Activated CD4-positive, CD25-positive, alpha-beta regulatory T cell treated with anti-CD3 and anti-CD28 coated beads, Interleukin-2, amount 50 U/mL, for 16 hours (primary cell): ENCODE measurements at places on chromosomes 13 and 19.

DNA sequence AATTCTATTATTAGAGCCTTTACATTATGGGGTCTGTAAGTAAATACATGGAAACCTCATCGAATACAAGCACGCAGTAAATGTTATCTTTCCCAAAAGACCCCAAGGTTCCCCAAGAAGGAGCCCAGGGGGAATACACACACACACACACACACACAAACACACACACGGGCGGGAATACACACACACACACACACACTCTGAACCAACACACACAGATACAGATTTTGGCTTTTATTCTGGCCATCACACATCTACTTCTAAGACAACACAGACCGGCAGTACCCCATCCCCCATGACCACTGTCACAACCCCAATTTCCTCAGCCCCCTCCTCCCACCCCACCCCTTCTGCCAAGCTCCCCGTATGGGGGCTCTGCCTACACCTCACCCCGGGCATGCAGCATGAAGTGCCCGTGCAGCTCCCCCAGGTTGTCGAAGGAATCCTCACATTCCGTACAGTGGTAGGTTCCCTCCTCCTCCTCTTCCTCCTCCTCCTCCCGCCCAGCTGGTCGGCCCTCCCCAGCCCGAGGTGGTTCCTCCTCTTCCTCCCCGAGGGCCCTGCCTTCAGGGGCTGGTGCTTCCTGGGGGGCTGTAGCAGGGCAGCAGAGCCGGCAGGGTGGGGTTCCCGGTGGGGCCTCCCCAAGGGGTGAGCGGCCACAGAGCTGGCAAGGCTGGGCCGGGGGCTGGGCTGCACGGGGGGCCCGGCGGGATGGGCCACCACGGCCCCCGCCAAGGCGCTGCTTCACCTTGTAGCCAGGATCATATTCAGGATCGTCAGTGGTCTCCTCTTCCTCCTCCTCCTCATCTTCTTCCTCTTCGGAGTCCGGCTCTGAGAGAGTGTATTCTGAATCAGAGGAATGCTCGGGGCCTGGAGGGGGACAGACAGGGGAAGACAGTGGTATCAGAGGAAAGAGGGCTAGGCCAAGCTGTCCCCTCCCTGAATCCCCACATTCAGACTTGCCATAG lies 4.4 kb upstream of the SRRM5 start:
- DNase-seq: no peak

DNA sequence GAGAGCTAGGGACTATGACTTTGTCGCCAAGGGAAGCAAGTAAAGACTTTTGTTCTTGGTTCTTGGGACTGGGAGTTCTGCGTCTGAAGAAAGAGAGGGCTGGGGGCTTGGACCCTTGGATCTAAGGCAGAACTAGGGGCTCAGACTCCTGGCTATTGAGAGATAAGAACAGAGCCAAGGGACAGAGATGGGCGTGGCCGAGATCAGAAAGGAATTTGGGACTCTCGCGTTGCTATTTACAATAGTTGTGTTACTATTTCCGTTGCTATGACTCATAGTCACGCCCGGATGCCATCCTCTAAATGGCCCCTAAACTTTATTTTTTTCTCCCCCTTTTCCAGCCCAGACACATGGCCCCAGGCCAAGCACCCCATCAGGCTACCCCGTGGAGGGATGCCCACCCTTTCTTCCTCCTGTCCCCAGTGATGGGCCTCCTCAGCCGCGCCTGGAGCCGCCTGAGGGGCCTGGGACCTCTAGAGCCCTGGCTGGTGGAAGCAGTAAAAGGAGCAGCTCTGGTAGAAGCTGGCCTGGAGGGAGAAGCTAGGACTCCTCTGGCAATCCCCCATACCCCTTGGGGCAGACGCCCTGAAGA lies 759 bp downstream of the PPP1R15A start:
- DNase-seq: peak; percentile 57

DNA sequence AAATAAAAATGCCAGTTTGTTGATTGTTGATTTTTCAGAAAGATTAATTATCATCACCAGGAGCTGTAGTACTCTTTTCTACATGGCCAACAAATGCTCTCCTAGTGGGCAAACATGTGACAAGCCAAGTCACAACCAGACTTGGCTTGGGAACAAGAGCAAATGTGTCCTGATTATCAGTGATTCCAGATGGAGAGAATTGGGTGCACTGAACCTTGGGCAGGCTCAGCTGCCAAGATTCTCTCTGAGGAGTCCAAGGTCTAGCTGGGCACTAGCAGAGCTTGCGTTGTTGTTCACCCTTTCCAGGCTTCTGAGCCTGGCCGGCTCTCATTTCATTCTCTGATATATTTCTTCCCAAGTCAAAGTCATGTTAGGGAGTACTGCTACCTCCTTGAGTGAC lies 27.3 kb upstream of the GPI start:
- no peak for DNase-seq

DNA sequence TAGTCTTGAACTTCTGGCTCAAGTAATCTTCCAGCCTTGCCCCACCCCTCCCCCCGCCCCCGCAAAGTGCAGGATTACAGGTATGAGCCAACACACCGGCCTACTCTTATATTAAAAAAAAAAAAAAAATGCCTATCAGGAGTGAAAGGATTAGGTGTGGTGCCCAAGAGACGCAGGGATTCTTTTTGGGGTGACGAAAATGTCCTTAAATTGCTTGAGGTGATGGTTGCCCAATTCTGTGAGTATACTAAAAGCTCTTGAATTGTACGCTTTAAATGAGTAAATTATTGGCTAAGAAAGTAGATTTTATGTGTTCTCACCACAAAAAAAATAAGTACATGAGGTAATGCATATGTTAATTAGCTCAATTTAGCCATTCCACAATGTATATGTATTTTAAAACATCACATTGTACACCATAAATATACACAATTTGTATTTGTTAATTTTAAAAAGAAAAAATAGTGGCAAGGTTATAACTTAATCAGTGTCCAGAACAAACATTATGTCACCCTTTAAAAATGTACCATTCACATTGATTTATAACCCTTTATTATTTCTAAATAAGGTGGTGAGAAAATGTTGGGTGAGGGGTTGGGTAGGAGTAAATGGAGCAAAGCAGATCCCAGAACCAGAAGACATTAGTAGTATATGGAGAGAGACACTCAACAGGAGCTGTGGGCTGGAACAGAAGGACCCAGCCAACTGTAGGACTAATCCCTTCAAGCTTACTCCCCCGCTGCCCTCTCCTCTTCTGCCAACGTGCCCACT lies 3.9 kb downstream of the IGSF23 start:
- DNase-seq: no peak

GRCh38 chr19:57665261-57665806 lies 3.4 kb upstream of the ZSCAN4 start:
- no peak for DNase-seq

DNA sequence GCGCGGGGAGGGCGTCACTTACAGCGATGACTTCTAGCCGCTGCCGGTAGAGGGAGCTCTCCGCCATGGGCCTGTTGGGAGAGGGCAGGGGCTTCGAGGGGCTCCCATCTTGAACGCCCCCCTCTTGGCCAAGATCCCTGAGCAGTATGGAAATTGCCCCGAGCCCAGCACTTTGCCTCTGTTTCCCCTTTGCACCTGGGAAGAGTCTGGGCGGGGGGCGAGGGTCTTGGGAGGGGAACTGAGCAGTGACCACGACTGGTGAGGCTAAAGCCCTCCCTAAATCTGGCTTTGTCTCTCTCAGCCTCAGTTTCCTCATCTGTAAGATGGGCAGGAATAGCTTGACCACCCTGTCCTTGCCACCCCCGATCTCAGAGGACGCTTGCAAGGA lies 2.8 kb downstream of the PALM3 start:
- no peak for DNase-seq

- DNase-seq: no peak
These were observed 48.5 kb upstream of the KATNAL1 start for GRCh38 chr13:30355839-30356238.

GRCh38 chr13:106498158-106498557 lies 37.3 kb downstream of the EFNB2 start:
- no peak for DNase-seq

GRCh38 chr19:35090506-35091214 lies 25.0 kb upstream of the FXYD3 start:
- DNase-seq: peak; percentile 11

- DNase-seq: no peak
These were observed 94.7 kb upstream of the RAP2A start for GRCh38 chr13:97339019-97339987.

DNA sequence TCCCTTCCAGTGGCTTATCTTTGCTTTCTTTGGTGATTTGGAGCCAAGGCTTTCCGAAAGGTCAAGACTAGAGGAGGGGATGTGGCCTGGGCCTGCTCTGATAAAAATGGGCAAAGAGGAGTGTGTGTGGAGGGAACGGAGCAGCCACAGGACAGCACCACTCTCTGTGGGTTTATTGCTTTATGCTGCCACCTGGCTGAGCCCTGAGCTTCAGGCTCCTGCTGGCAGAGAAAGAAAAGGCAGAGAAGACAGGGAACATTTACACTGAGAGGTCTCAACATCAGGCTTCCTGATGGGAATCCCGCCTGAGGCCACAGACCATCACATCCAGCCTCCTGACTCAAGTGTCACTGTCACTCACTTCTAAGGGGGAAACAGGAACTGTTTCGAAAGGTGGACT lies 9.2 kb upstream of the GSX1 start:
- DNase-seq: no peak

- no peak for DNase-seq
These were observed 520 bp downstream of the LGALS4 start for GRCh38 chr19:38812009-38812840.

- DNase-seq: no peak
These were observed 297.3 kb downstream of the ZNF536 start for GRCh38 chr19:30669329-30670010.
